ENCODE measurements at places on chromosomes 6 and 20.

DNA sequence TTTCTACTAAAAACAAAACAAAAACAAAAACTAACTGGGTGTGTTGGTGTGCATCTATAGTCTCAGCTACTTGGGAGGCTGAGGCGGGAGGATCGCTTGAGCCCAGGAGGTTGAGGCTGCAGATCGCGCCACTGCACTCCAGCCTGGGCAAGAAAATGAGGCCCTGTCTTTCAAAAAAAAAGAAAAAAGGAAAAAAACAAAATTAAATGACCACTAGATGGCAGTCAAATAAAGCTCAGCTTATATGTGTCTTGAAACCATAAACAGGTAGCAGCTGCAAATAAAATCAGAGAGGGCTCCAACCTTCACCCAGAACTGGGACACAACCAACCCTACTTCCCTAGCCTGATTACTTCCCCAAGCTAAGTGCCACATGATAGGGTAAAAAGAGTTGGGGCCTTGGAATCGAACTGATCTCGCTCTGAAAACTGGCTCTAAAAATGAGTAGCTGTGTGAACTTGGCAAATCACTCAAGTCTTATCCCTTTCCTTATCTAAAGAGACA, 67.1 kb upstream of the ADGRF4 start:
- ATAC-seq = no peak

DNA sequence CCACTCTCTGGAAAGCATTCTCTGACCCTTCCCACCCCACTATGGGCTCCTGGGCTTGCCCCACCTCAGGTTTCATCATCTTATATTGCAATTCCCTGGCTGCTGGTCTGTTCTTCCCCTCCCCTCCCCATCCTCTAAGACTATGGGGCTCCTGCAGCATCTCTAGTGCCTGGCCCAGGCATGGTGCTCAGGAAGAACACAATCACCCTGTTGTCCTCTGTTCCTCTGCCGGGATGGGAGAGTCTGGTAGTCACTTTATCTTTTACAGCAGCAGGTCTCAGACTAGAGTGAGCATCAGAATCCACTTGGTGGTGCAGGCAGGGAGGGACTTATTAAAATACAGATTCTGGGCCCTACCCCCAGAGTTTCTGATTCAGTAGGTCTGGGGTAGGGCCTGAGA, 5.0 kb upstream of the LPIN3 start:
- no peak for ATAC-seq

DNA sequence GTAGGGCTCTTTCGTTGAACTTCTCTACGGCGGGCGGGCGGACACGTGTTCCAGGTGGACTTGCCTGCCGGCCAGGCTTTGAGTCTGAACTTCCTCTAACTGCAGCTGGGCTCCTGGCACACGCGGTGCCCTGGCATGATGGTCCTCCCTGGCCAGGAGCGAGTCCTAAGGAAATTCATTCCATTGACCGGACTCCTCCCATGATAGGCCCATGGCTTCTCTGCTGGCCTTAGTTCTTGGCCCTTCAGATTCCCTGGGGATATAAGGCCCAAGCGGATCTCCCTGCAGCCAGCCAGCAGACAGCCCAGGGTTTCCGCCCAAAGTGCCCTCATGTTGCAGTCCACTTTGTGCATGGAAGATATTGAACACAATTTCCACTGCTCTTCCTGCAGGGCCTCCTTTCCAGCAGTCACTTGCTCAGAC, 39.4 kb downstream of the TBC1D7 start:
- ATAC-seq = no peak

DNA sequence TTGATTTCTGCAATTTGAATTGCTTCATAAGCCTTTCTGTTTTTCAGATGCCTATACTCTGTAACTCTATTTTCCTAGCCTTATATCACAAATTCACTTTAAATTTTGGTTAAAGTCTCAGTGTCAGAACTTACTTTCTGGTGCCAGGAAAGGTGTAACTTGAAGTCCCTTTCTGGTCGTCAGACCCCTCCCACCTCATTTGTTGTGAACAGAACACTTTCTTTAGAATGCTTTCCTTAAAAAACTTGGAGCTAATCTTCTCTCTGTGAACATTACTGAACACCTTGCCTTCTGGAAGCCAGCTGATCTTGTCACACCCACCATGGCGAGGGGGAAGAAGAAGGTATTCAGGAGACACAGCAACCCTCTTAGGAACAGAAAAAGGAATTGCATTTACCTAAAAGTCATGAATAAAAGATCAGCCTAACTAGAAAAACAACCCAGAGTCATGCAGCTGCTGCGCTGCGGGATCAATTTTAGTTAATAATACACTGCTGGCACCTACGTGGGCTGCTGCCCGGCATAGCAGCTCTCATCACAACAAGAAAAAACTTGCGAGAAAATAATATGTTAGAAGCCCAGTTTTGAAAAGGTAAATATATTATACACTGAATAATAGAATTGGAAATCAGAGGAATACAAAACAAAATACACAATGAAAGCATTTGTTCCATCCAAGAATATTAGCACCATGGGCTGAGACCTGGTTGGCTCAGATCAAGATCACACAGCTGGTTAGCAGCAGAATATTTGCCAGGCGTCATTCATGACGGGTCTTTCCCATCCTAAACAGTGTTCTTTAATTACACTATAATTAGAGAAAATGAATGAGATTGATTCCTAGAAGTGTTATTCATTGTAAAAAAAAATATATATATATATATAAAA, 5.8 kb upstream of the FAM217A start:
- ATAC-seq = no peak

DNA sequence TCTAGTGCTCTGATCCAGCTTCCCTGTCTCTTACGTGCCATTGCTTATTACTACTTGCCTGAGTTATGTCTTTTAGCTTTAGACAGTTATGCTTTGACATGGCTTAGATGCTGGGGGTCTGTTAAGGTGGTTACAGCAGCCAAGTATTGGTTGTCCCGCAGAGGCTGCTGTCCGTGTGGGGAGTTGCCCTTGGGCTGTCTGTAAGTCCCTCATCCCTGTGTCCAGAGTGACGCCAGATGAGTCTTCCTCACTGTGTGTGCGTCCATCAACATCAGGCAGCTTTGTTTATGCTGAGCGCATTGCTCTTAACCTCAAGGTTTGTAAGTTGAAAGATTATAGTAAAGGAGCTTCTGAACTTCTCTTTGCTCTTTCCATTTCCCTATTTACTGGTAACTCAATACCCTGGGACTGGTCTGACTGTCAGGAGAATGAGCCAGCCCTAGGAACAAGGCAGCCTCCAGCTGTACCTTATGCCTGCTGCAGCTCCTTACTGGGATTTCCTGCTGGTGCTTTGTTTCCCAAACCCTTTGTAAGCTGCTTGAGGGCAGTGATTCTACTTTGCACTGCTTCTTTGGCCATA, 7.2 kb downstream of the FAM120B start:
- ATAC-seq = no peak

- no peak for ATAC-seq
These were observed 32.3 kb downstream of the CNKSR3 start for GRCh38 chr6:154478021-154478700.

DNA sequence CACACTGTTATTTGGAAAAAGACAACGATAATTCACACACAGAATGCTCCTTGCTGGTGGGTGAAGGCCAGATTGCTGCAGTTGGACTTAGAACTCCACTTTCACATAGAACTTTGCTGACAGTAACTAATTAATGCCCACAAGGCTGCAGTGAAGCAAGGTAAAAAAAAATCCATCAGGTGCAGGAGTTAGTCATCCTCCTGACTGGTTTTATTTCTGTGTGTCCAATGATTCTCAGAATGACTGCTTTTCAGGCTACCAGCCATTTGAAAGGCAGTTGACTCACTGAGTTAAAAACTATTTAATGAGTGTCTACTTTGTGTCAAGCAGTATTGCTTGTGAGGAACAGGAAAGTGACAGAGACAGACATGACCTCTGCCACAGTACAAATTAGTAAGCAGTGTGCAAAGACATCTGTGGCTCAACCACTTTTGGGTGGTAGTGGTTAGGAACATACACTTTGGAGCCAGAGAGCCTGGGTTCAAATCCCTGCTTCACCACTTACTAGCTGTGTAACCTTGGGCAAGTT, 41.9 kb downstream of the ELOVL5 start:
- ATAC-seq = peak; percentile 95

DNA sequence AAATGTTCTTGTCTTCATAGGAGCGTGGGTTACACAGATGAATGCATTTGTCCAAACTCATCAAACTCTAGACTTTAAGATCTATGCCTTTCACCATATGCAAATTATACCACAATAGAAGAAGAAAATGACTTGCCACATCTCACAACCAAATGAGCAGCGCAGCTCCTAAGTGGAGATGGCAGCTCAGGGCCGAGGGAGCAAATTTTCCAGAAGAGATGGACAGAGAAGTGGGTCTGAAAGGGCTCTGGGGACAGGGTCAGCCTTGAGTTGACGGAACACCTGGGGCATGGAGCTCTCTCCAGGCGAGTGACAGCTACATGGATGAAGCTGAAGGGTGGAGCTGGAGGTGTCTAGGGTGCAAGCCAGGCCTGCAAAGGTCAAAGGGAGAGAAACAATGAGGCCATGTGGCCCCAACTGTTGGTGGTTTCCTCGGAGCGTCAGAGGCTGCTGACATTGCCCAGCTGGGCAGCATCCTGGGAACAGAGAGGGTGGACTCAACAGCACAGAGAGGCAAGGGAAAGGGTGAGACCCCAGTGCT, 228.3 kb downstream of the NRN1 start:
- no peak for ATAC-seq

DNA sequence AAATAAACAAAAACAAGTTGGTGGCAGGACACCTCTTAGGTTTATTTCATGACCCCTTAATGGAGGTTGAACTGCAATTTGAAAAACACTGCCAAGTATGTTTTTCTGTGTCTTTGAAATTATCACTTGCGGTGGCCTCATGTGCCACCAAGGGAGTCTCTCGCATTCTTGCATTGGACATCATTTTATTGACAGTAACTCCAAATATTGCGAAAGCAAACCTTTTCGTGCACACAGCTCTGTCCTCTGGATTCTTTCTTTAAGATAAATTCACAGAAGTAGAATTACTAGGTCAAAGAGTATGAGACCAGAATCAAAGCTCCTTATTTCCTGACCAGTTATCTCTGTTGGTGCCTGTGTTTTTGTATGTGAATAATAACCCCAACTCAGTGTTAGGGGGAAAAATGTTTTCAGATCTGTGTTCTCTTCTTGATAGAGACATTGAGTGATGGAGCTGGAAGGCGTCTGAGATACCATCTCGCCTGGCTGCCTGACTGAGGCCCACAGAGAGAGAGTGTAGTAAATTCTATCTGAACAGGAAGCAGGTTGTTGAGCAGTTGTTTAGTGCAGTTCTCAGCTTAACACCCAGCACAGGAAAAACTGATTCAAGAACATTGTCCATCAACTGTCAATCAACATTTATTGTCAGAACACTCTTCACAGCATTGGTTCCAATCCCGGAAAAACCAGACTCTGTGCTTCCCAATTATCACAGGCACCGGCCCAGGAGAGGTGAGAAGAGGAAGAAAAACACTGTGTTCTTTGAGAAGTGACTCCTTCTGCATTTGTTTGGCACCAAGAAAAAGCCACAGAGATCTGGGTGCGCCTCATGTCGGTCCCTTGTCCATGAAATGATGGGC, 2.2 kb upstream of the CCDC167 start:
- no peak for ATAC-seq

- ATAC-seq = no peak
These were observed 113.6 kb upstream of the DST start for GRCh38 chr6:56756219-56756789.

- no peak for ATAC-seq
These were observed 39.7 kb downstream of the TMEM181 start for GRCh38 chr6:158599635-158600034.

GRCh38 chr20:31508517-31509244, 5.6 kb upstream of the HM13 start:
- no peak for ATAC-seq

DNA sequence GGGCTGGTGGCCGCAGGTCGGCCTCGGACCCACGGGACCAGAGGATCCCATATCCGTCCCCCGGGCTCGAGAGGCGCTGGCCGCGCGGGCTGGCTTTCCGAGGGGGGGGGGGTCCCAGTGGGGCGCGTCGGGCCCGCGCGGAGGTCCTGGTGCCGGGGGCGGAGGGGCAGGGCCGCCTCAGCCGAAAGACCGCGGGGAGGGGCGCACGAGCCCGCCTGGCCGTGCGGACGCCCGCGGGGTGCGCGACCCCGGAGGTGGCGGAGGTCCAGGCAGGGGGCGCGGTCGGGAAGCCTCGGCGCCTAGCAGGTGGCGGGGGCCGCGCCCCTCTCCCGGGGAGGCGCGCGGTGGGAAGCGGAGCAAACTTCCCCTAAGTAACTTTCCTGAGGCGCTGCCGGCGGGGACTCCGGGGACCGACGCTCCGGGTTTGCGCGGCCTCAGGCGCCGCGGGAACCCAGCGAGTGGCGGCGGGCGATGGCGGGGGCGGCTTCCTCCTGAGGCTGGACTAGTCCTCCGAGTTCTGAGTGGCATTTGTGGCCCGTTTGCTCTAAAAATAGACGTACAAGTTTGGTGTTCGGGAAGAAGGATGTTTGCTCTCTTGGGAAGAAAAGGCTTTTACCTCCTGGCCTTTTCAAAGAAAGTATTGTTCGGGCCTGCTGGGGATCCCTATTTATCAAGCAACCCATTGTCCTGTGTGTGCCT, 26.5 kb upstream of the BTBD3 start:
- peak; percentile 10 for ATAC-seq

DNA sequence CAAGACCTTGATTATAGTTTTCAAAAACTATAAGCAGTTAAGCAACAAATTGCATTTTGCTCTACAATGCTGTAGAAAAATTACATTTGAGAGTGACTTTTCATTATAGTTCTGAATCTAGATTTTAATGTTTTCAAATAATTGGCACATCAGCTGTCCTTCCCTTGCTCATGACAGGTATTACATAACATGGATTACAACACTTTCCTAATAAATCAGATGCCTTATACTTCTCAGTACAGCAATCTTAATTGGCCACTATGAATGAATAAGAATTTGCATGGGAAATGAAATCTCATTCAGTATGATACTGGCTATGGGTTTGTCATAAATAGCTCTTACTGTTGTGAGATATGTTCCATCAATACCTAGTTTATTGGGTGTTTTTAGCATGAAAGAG, 29.9 kb downstream of the HSF2 start:
- ATAC-seq = no peak

DNA sequence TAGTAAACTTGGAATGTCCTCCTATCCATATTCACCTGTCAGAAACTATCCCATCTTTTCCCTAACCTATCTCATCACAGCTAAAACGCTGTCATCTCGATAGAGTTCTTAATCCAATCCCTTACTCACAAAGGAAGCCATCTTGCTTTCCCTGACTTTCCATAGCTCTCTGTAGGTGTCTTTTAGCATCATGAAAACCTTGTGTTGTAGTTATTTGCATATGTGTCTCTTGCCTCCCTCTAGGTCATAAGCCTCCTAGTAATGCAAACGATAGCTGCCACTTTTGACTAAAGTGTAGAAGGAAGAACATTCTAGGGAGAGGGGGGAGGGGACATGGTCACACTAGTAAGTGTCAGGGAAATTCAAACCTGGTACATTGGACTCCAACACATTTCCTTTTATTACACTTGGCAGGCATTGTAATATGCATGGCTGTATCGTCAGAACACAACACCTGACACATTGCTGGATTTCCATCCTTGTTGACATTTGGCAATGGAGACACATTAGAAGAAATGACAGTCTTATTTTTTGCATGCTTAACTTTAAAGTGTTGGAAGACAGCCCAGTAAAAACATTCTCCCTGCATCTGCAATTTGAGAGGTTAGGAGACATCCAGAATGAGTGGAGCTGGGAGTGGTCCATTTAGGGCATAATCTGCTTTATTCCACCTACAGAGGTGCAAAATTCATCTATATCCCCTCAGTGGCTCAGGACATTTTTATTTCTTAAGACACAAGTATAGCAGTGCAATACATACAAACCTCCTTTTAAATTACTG, 283.4 kb downstream of the HAO1 start:
- no peak for ATAC-seq

- ATAC-seq = no peak
These were observed 31.8 kb downstream of the SLX4IP start for GRCh38 chr20:10466855-10467254.

All from activated CD4-positive, CD25-positive, alpha-beta regulatory T cell treated with anti-CD3 and anti-CD28 coated beads, Interleukin-2, amount 50 U/mL, for 24 hours (primary cell).